ENCODE measurements at places on chromosomes 3 and 15.
A peak's percentile ranks its signal among the peaks of the same experiment; 100 is the strongest.

GRCh38 chr3:44000586-44000985, 241.1 kb upstream of the TOPAZ1 start:
- DNase-seq = no peak

- no peak for DNase-seq
These were observed 68.5 kb downstream of the CPN2 start for GRCh38 chr3:194282436-194283122.

DNA sequence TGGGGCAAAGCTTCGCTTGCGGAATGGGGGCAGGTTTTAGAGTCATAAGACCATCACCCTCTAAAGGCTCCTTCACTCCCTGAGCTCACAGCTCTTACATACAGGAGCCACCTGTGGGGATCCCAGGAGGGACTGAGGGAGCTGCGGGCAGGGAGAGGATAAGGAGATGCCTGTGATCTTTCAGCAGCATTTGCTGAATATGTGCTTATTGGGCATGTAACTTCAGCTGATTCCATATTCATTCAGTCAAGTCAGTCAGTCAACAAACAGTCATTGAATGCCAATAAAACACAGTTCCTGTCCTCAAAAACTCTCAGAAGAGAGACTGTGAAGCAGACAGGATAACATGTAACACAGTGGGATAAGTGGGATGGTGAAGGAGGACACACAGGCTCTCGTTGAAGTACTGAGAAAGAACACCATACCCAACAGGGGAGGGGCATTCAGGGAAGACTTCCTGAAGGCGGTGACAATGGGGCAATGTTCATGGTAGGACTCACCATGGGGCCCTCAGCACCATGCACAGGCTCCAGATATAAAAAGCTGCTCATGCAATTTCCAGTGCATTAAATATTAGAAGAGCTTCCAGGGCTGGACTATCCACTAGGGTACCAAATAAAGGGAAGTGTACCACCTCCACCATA, 240.9 kb downstream of the UACA start:
- no peak for DNase-seq

DNA sequence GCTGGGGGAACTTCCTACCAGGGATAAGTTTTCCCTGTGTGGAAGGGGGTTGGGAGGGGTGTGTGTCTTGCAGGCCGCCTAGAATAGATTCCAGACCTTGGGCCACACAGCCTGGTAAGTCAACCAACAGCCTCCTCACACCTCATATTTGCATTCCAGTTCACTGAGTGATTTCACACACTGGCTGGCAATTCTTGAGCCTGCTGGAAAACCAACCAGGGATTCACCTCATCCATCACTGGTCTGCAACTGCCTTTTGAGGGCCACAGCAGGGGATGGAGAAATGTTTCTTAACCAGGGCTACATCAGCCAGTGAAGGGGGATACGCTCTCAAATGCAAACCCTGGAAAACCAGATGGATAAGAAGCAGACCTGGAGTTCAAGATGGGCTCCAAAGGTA, 2.0 kb downstream of the FSTL1 start:
- DNase-seq = no peak

GRCh38 chr3:160885791-160886286, 129.8 kb downstream of the PPM1L start:
- DNase-seq = no peak

- no peak for DNase-seq
These were observed 1345.0 kb downstream of the NSUN3 start for GRCh38 chr3:95407709-95408463.

DNA sequence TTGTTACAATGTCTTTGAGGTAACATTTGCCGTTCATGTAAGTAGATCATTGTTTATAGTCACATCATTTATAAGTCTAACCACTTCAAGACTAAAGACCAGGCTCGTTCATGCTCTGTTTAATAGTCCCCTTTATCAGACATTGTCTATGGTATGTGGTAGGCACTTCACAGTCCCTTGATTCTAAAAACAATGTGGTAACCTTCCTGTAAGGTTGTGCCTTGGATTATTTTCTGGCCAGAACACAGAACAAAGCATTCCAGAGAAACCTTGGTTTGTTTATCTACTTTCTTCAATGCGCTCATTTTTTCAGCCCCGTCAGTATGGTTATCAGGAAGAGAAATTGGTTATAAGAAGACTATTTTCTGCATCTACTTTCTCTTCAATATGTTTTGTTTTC, 16.3 kb upstream of the ST3GAL6 start:
- DNase-seq = no peak

GRCh38 chr3:148957586-148957985, 33.8 kb upstream of the GYG1 start:
- DNase-seq = no peak

DNA sequence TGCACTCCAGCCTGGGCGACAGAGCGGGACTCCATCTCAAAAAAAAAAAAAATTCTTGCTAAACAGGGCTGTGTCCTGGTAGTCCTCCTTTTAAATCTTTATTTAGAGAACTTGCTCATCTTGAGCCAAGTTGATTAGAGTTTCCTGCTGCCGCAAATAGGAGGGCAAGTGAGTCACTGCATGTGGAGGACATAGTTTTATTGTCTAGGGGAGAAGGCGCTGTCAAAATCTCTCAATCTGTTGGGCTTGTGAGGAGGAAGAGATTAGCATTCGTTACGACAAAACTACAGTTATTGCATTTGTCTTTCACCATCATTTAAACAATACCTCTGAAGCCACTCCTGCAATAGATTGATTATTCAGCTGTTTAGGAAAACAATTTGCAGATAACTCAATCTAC, 11.5 kb downstream of the MUC4 start:
- DNase-seq = no peak

DNA sequence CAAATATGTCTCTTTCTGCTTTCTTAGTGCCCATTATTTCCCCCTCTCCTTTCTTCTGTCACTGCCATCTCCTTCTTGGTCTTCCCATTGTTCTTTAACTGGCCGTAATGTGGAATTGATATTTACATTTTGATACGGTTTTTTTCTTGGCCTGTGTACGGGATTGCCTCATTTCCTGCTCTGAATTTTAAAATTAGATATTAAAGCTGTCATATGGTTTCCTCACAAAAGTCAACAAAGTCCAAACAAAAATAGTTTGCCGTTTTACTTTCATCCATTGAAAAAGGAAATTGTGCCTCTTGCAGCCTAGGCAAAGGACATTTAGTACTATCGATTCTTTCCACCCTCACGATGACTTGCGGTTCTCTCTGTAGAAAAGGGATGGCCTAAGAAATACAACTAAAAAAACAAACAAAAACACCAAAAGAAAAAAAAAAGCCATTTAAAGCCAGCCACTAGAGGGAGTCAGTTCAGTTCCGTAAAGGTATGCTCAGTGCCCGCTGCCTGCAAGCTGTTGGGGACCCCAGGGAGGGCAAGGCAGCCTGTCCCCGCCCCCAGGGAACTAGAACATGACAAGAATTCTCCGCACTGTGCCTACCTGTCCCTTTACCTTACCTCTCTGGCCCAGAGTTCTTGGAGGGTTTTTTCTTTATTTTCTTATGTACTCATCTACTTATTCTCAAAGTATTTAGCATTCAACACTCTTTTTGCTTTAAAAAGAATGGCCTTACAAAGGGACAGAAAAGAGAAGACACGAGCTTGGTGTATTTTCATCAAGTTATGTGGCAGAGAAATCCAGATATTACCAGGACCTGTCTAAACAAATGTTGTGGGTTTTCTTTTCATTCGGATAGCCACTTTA, 30.0 kb upstream of the NR2E3 start:
- peak; percentile 10 for DNase-seq

DNA sequence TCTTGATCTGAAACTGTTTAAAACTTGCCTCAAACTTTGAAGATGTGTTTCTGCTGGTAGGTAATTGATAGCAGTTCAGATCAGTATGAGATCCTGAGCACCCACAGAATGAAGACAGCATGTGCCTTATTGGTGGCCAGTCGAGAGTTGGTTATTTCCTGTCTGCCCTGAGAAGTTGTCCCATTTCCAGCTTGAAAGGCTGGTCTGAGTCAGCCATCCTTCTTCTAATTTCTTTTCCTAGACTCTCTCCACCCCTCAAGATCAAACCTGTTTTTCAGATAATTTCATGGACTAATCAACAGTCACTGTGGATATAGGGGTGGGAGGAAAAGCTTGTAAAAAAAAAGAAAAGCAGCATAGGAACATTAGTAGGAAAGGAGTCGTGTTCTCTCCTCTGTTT, 464.4 kb downstream of the FOXP1 start:
- DNase-seq = no peak

DNA sequence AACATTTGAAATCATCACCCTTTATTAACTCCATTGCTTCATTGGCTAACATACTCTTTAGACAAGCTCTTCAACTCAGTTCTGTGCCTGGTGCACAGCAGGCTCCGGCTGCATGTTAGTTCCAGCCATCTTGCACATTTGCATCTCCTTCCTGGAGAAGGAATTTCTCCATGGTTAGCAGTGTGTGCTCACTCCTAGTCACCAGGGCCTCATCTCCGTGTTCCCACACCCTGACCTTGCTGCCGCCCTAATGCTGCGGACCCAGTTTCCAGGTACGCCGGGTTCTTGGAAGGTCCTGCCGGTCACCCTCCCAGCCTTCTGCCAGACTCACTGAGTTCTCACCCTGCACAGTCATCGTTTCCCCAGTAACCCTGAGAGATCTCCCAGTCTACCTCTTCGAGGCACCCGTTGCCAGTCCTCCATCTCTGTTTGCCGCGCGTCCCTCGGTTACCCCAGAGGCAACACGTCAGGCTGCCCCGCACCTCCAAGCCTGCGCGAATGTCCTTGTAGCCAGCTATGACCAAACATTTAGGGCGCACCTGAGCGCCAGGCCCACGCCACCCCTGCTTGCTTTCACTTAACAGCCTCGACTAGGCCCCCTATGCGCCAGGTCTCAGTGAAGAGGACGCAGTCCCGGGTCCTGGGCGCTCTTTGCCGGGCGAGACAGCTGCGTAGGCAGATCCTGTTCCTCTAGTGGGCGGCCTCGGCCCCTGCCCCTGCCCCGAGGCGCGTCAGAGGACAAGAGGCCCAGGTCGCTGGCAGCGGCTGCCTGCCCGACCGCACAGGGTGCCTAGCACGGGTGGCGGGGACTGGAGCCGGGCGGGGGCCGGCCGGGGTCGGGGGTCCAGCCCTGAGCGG, 747 bp upstream of the ZNF592 start:
- peak; percentile 60 for DNase-seq

DNA sequence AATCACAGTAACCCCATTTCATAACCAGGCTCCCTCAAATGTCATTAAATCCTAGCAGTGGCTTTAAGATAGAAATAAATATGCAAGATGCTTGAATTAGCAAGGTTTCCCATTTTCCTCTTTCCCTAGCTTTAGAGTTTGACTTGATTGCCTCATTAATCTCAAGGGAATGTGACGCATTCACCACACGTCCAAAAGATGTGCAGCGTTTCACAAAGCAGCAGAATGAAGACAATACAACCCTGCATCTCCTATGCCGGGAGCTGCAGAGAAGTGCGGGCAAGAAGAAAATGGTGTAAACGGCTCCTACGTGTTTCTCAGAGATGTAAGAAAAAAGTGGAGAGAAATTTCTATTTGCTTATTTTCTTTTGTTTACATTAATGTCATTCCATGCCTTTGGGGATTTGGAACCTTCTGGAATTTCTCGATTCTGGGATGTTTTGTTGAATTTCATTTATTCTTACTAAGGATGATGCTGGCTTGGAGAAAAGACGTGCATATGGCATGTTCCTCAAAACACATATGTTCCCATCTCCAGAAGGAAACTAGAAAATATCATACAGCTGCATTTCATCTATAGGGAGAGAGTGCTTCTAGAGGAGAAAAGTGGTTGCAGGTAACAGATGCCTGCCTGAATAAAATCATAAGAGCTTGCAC, 27.8 kb upstream of the FRMD4B start:
- no peak for DNase-seq

DNA sequence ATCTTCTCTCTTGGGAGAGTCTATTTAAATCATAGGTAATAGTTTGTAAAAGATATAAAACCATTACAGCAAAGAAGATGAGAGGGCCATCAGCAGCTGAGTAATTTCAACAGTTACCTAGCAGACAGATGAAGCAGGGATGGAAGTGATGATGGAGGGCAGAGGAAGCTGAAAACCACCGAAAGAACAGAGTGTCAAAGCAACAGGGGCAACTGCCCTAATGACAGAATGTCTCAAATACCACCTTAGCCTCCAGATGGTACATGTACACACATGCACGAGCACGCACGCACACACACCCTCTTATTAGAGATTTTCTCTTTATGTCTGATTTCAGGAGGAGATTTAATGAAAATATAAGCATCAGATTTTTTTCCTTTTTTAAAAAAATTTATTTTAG, 64.5 kb downstream of the NEDD4 start:
- DNase-seq = no peak

DNA sequence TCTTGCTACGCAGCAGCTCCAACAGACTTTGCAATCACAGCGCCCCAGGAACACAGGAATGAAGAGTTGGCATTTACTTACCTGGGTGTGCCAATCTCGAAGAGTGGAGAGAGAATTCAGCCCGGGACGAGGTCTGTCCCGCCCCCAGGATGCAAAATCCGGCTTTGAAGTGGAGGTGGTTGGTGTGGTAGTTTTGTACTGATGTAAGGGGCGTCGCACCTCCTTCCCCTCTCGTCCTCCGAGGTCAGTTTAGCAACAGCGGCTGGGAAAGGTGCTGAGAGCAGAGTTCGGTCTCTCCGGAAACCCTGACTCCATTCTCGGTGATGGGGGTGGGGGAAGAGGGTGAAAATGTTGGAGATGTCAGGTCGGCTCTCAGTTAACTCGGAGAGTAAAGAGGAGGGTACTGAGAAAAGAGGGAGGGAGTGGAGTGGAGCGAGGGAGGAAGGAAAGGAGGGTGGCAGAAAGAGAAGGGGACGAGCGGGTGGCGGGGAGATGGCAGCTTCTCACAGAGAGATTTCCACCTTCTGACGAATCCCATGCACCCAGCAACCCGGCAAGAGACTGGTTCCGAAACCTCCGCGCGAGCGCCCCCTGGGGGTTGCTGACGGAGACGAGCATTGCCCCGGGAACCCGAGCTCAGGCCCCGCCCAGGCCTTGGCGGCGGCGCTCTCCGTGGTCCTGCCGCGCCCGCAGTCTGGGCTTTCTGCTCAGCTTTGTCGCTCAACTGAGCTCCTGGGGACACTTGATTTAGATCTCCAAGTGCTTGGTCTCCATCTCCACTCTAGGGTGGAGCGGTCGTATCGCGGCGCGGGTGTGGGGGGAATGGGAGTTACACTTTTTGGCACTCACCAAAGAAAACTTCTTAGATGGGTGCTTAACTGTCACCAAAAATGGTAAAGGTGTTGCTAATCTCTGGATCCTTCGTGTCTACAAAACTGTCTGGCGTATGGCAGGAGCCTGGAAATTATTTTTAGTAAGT, at the start of gene CPNE4:
Gene CPNE4 (minus strand): TSS at position 529 of the 979 bp plus-strand sequence.
- DNase-seq = peak; percentile 62

GRCh38 chr3:156334841-156335545, 214.6 kb downstream of the KCNAB1 start:
- DNase-seq = no peak

DNA sequence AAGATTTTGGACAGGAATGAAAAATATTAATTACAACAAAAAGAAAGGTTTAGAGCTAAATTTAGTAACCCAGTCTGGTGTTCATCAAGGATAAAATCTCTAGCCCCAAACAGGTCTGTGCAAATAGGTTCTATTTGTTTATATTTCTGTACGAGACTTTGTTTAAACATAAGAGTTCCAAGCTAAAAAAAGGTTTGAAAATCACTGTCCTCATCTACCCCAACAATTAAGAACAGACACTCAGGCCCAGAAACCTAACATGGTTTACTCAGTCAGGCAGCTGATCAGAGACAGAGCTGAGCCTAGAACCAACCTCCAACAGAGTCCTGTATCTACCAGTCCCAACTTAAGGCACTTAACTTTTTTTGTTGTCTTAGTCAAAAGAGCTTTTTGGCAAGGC, 49.3 kb downstream of the SNX4 start:
- no peak for DNase-seq
